ENCODE measurements at places on chromosomes 7 and 10.

DNA sequence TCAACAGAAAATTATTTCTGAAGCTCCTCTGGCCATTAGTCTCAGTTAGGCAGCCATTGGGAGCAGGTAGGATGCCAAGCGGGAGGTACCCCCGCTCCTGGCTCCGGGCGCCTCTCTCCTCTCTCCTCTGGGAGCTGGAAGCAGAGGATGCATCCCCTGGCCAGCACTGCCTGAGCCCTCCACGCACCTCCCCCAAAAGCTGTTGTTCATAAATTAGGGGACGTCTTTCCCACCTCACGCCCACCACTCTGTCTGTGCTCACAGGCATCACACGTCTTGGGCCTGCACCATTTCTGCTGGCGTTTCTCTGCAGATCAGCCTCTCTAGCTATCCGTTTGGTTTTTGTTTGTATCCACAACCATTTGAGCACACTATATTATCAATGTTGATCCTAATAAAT is 609.0 kb upstream of the FOXK1 start:
- no peak for DNase-seq

- DNase-seq, result no peak
Observed at GRCh38 chr10:84365335-84365881, 37.0 kb downstream of the CCSER2 start.

- DNase-seq, result no peak
Observed at GRCh38 chr7:143454091-143454680, 10.9 kb downstream of the TAS2R60 start.

GRCh38 chr7:103972779-103973434 is 16.6 kb downstream of the RELN start:
- DNase-seq, result no peak

DNA sequence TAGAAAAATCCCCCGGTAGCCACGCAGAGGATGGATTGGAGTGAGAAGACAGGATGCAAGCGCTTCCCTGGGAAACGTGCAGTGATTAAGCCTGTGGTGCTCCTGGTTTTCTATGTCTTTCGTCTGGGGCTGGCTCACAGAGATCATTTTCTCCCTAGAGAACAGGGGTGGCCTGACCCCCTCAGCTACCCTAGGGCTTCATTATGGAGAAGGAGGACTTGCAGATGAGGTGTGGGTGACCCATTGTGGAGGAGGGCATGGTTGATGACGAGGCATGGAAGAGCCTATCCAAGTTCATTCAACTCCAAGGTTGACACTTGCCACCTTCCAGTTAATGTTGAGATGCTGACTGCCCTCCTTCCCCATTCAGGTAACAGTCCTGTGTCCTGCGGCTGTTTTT is 75.9 kb downstream of the VSTM4 start:
- no peak for DNase-seq

GRCh38 chr7:89023877-89024276 is 228.3 kb upstream of the TEX47 start:
- no peak for DNase-seq

- no peak for DNase-seq
Observed at GRCh38 chr7:159095979-159096411, 48.7 kb downstream of the VIPR2 start.

GRCh38 chr10:110642204-110643034 is 1.7 kb upstream of the RBM20 start:
- DNase-seq, result no peak
